ENCODE measurements at places on chromosomes 5 and 9. TPM values are rescaled to one million over a fixed set of nuclear protein-coding genes. Genes with fewer than 3 reads are reported as not detected.

DNA sequence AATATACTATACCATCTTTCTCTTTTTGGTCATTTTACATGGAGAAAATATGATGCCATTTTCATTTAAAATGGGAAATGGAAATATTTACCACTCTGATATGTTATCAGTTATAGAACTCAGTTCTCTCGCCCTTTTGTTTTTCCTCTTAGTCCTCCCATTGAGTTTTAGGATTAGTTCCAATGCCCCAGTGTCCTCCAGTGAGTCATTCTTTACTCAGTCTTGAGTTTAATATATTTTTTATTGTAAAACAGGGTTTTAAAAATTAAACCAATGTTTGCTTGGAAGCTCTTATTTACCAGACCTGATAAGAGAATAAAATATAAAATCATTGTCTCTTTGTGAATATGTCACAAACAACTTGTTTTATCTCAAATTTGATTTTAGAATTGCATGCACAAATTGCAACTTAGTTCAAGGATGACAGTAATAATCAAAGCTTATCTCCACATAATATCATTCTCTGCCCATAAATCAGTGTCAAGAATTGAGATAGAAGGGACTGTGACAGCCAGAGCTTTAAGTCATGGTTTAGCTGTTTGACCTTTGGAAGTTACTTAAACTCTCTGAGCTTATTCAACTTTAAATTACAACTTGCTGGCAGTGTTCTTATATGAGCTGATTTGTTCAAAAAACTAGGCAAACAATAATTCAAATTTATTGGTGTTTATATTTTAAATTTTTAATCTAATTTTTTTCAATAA lies 166.4 kb downstream of the PAM start:
- no peak for DNase-seq

GRCh38 chr5:19977099-19977498 lies 10.9 kb downstream of the CDH18 start:
- DNase-seq, result no peak

- DNase-seq, result no peak
These were observed 5.7 kb upstream of the ADRB2 start for GRCh38 chr5:148820461-148821395.

DNA sequence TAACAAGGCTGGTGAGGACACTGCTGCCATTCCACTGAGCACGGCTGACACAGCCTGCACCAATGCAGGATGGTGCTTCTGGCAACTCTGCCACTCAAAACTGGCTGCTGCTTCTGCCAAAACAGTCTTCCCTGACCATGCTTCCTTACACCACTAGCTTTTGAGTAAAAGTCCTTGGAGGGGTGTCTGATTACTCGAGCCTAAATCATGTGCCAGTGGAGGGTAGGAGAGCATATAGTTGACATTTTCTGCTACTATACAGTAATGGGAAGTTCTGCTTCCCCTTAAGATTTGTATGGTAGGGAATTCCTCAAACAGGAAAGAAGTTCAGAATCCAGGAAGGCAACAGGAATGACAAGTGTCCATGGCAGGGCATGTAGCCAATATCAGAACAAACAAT lies 12.2 kb upstream of the PJA2 start:
- no peak for DNase-seq

KDM4C gene
- 14.0 TPM for polyA plus RNA-seq

Measured in renal cortex interstitium (tissue), 15 donors.